ENCODE measurements at places on chromosomes 12 and 14.

GRCh38 chr12:90226211-90226610 is 517.6 kb upstream of the ATP2B1 start:
- DNase-seq: no peak

DNA sequence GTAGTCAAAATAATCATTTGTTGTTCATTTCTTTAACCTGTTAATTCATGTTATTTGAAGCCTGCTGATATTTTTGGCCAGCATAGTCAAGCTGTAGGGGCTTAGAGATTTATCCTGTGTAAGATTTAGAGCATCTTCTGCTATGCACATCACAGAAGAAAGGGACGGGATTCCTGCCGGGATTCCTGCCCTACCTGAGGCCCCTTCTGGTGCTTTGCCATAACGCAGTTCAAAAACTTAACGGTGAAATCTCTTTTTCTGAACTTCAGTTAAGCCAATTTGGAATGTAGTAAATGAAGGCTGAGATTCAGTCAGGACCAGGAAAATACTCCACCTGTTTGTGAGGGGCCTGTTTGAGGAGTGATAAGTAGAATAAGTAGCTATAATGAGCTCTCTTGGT is 50.7 kb upstream of the TMEM260 start:
- DNase-seq: no peak

GRCh38 chr12:127650626-127651025 is 616.3 kb upstream of the TMEM132C start:
- DNase-seq: no peak

- no peak for DNase-seq
These were observed 17.7 kb downstream of the SBNO1 start for GRCh38 chr12:123346946-123347345.

GRCh38 chr14:22887990-22888378 is 5.0 kb downstream of the REM2 start:
- no peak for DNase-seq

DNA sequence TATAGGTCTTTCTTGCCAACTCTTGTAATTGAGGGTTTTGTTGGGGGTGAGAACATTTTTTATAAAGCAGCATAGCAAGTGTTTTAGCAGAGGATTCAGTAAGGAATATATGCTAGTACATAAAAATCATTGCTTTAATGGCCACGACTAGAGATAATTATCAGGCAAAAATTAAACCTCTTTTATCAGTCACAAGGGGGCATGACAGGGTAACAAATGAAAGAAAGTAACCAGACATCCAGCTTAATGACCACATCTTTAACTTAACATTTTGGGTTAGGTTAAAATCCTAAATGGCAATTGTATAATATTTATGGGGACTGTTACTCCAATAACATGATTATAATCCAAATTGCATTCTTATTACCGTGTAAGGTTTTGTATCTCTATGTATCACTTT is 119.6 kb downstream of the LRRIQ1 start:
- DNase-seq: no peak

DNA sequence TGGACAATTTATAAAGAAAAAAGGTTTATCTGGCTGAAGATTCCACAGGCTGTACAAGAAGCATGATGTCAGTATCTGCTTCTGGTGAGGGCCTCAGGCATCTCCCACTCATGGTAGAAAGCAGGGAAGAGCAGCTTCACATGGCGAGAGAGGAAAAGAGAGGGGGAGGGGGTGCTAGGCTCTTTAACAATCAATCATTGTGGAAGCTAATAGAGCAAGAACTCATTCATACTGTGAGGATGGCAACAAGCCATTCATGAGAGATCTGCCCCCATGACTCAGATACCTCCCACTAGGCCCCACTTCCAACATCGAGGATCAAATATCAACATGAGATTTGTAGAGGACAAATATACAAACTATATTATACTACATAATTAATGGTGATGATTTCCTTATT is 361.9 kb upstream of the FAR2 start:
- DNase-seq: no peak

GRCh38 chr12:14991069-14991468 is 18.2 kb downstream of the PDE6H start:
- DNase-seq: no peak

- no peak for DNase-seq
These were observed 284.3 kb downstream of the FUT8 start for GRCh38 chr14:65696801-65697200.

GRCh38 chr12:131929581-131930456 is 743 bp downstream of the PUS1 start:
- DNase-seq: no peak
